Mucosa of descending colon (tissue), 3 donors: ENCODE measurements at places on chromosomes 13 and 19. TPM values are rescaled to one million over a fixed set of nuclear protein-coding genes. Genes with fewer than 3 reads are reported as not detected.

GRCh38 chr13:84543962-84544361 is 661.7 kb upstream of the SLITRK1 start:
- no peak for DNase-seq

- no peak for DNase-seq
Observed at GRCh38 chr13:73428137-73428536, 369.3 kb downstream of the KLF5 start.

ZNF558 gene
- total RNA-seq = 25.5 TPM

TMEM38A gene
- total RNA-seq = 5.6 TPM

DNA sequence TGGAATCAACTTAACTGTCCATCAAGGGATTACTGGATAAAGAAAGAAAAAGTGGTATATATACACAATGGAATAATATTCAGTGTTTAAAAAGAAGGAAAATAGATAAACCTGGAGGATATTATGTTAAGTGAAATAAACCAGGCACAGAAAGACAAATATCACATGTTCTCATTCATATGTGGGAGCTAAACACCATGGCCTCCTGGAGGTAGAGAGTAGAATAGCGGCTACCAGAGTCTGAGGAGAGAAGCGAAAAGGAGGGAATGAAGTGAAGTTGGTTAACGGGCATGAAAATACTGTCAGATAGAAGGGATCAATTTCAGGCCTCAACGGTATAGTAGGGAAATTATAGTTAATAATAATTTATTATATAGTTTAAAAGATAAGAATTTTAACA is 147.5 kb upstream of the OBI1 start:
- no peak for DNase-seq

GRCh38 chr19:34224996-34225658 is 29.2 kb upstream of the GARRE1 start:
- no peak for DNase-seq

DNA sequence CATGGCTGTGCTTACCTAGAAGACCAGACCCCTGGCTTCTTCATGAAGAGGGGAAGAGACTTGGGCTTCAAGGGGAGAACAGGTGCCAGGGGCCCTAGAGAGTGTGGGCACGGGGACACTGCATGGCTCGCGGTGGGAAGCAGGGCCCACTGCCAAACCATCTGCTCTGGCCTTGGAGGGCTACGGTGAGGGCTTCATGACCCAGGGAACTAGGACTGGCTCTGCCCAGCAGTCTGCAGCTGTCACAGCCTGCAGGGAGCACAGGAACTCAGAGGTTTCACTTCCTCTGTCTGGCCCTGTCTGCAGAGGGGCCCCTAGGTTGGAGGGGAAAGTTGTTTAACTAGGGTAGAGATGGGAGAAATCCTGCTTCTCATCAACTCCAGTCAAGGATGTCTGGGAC is 4.3 kb downstream of the ERCC1 start:
- DNase-seq = no peak

RGS9BP gene
- 0.17 TPM for total RNA-seq

C19orf33 gene
- 82.5 TPM for total RNA-seq

DNA sequence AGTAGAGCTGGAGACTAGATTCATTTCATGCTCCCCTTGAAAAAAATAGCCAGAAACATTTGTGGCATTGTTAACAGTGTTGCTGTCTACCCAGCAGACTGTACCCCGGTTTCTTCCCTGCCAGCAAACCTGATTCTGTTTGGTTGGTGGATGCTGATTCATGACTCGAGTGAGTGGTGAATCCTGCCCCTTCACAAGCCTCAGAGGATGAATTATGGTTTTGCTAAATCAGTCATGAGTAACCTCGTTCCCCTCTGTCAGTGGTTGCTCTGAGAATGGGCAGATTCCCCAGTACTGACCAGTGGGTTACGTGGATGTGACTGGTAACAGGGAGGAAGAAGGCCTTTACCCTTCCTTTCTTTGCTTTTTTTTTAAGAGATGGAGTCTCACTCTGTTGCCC is 10.1 kb downstream of the NLRP12 start:
- DNase-seq = no peak

PALM gene
- 8.1 TPM for total RNA-seq

DNA sequence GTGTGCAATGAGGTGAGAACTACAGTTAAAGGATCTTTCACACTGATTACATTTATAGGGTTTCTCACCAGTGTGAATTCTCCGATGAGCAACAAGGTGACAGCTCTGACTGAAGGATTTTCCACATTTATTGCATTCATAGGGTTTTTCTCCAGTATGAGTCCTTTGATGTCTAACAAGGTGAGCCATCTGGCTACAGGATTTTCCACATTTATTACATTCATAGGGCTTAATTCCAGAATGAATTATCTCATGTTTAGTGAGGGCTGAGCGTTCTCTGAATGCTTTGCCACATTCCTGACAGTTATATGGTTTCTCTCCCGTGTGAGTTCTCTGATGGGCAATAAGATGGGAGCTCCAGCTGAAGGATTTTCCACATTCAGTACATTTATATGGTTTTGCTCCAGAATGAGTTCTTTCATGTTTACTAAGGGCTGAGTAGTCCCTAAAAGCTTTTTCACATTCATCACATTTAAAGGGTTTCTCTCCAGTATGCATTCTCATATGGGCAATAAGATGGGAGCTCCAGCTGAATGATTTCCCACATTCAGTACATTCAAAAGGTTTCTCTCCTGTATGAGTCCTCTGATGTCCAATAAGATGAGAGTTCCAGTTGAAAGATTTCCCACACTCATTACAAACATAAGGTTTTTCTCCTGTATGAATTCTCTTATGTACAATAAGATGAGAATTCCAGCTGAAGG is 4.4 kb upstream of the C19orf18 start:
- DNase-seq = no peak

DNA sequence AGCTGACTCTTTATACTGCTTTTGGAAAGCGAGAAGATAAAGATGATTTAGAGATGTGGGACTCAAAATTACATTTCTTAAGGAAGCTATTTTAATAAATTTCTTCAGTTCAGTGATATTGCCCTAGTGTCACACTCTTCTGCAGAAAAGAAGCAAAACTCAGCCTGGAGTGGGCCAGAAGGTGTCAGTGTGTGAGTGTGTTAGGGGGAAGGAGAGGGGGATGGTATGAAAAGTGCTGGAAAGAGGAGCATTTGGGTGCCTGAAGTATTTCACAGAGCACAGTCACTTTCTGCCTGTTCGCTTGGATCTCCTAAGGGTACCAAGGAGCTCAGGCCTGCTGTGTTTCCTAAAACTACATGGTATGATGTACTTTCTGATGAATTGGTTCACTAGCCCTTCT is 84.5 kb upstream of the FRY start:
- DNase-seq = no peak

DNA sequence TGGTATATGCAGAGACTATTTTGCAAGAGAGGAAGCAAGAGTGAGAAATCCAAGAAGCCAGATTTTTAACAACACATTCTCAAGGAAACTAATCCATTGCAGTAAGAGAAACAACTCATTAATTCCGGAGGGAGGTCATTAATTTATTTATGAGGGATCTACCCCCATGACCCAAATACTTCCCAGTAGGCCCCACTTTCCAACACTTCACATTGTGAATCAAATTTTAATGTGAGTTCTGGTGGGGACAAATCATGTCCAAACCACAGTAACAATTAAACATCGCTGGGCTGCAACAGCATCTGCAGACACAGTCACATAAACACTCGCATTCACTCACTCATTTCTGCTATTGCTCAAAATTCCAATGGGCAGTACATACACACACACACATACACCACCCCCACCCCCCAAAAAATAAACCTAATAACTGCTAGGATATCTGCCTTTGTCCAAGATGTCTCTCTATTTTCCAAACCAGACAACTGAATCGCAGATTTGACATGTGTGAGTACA is 1483.7 kb downstream of the PCDH9 start:
- no peak for DNase-seq

- DNase-seq = peak; percentile 22
Observed at GRCh38 chr13:73421310-73421912, 362.6 kb downstream of the KLF5 start.

DNA sequence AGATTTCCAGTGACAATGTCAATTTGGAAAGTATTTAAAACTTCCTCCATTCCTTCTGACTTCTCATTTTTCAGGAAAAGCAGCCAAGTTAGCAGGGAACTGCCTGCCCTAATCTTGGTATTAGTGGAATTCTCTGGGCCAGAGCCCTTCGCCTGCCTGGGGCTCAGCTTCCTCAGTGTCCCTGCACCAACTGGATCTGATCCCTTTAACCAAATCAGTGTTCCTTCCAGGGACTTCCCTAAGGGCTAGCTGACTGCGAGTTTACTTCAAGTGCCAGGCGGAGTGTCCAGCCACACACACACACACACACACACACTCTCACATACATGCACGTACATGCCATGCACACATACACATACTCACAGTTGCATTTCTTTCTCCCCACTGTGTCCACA is 20.0 kb downstream of the RAB20 start:
- DNase-seq = no peak

IGFLR1 gene
- total RNA-seq = 5.3 TPM
